ENCODE measurements at places on chromosomes 7 and 10.

- no peak for DNase-seq
These were observed 19.6 kb upstream of the PIP4K2A start for GRCh38 chr10:22733992-22734391.

- DNase-seq: no peak
These were observed 96.1 kb upstream of the RET start for GRCh38 chr10:42980553-42981357.

DNA sequence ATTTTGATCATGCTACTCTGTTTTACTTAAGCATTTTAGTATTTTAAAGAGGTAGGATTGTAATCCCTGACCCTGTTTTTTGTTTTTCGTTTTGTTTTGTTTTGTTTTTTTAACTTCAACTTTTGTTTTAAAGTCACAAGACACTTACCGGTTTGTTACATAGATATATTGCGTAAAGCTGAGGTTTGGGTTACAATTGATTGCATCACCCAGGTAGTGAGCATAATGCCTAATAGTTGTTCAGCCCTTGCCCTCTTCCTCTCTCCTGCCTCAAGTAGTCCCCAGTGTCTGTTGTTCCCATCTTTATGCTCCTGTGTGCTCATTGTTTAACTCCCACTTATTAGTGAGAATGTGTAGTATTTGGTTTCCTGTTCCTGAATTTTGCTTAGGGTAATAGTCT is 93.1 kb upstream of the TEX47 start:
- no peak for DNase-seq

DNA sequence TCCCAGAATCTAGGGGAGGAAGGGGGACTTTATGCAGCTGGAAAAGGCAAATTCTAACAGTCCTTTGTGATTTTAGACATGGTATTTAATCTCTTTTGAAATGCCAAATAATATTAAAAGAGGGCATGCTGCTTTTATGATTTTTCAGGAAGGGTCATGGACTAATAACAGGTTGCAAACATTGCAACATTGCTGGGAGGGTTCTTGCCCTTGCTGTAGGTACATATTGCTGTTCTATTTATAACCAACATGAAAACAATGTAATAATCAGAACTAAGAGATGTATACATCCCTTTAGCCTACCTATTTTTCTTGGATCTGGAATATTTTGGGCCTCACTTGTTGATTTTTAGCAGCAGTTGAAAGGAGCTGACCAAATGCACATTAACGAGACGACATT is 411.6 kb downstream of the KCNMA1 start:
- DNase-seq: no peak

DNA sequence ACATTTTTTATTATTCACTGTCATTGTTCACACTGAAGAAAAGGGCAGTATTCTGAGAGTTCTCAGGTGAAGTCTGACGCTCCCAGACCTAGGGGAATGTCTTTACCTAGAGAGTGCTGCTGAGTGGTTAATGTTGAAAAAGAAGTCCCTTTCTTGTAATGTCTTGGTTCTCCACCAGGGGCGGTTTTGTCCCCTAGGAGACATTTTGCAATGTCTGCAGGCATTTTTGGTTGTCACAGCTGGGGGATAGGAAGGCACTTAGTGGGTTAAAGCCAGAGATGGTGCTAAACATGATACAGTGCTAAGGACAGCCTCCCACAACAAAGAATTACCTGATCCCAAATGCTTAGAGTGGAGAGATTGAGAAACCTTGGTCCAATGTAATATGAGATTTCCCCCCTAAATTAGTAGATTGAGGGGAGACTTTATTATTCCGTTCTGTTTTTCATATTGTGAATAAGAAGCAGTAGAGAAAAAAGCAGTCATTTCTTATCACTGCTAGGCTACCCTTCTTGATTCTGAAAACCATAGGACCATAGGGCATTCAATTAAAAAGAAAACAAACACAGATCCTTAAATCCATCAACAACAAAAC is 13.1 kb downstream of the UMAD1 start:
- no peak for DNase-seq

DNA sequence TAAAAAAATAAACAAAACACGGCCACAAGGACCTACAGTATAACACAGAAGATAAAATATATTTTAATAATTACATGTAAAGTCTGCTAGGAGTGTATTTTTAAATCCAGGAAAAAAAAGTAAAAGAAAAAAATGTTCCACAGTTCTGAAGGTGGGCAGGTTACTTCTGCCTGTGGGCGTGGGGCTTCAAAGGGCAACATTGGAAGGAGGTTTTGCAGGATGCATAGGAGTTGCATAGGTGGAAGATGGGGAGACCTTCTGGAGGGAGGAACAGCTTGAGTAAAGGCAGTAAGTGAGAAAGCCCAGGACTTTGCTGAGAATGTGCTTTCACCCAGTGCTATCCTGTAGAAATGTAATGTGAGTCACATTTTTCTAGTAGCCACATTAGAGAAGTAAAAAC is 37.5 kb upstream of the PLXNA4 start:
- DNase-seq: no peak

DNA sequence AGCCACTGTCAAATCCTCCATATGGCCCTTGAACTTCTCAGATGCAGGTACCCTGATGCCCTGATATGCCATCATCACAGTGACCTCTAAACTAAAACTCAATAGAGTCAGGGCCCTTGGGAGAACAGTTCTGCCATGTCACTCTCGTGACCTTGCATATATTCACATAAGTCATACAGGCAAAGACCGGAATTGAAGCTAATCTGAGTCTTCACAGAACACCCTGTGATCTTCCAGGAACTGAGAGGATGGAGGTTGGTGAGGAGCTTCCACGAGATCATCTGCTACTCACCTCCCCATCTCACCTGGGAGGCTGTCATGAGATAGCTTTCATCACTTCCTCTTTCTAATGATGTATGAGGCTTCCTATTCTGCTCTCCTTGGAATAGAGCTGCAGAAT is 228.7 kb upstream of the CCDC6 start:
- DNase-seq: no peak

GRCh38 chr10:36704124-36704523 is 421.3 kb upstream of the ANKRD30A start:
- no peak for DNase-seq

- no peak for DNase-seq
These were observed 193.0 kb upstream of the KMT2E start for GRCh38 chr7:104820836-104821535.

GRCh38 chr10:127610816-127611215 is 61.7 kb downstream of the NPS start:
- no peak for DNase-seq
